ENCODE measurements at places on chromosomes 7 and 10. TPM values are rescaled to one million over a fixed set of nuclear protein-coding genes. Genes with fewer than 3 reads are reported as not detected.

DNA sequence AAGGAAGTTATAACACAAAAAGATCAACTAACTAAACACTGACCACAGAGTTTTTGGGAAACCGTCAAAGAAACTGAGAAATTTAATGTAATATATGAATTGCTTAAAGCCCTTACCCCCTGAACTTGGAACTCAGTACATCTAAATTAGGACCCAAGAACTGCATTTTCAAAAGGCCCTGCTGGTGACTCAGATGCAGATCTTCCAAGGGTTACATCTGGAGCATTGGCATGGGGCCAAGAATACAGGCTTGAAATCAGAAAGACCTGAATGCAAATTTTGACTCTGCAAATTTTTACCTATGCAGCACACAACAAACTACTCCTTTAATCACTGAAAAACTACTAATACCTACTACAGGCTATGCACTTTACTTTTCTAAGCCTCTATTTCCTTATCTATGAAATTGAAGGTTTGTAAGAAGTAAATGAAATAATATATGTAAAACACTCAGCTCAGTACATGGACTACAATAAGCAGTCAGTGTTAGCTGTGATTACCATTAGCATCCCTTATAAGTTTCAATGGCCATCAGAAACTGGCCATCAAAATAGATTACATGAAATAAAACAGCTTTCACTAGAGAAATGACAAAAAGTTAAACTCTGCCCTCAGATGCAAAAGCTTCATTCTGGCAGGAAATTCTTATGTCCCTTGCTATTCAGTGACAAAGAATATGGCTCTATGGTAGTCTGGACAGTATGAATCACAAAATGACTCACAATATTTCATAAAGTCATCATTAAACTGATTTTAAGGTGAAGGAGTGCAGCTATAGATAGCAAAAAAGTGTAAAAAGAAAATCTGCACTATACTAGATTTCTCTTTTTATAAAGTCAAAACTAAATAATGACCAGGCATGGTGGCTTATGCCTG is 43.6 kb downstream of the NSUN6 start:
- DNase-seq, result no peak

- no peak for DNase-seq
These were observed 165.4 kb upstream of the YAE1 start for GRCh38 chr7:39400836-39401235.

GRCh38 chr10:78703593-78703992 is 365.2 kb upstream of the ZMIZ1 start:
- DNase-seq, result no peak

DNA sequence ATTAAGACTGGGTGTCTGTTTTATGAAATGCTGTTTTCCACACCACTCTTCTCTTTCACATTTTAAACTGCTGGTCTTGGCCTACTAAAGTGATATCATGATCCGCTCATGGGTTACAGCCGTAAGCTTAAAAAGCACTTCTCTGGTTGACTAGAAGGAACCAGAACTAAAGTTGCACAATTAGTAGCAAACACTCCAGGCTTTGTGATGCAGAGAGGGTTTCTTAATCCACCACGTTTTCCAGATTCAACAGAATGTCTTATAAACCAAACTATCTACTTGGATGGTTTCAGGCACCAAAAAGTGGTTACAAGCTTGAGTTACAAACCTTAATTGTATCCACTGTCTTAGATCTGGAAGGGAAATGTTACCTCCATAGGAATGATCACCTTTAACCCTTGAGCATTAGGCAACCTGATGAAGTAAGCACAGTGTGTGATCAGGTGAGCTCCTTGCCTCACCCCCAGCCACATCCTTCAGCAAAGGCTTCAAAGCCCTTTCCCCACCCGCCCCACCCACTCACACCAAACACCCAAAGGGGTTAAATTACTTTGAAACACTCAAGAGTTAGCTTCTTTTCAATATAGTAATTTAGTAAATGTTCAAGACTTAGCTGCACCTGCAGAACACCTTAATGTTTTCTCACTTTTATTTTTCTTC is 3.5 kb downstream of the ELMO1 start:
- no peak for DNase-seq

GRCh38 chr7:157848508-157849340 is 511.9 kb downstream of the DNAJB6 start:
- no peak for DNase-seq

- no peak for DNase-seq
These were observed 119.0 kb upstream of the RHOBTB1 start for GRCh38 chr10:61063034-61063433.

DNA sequence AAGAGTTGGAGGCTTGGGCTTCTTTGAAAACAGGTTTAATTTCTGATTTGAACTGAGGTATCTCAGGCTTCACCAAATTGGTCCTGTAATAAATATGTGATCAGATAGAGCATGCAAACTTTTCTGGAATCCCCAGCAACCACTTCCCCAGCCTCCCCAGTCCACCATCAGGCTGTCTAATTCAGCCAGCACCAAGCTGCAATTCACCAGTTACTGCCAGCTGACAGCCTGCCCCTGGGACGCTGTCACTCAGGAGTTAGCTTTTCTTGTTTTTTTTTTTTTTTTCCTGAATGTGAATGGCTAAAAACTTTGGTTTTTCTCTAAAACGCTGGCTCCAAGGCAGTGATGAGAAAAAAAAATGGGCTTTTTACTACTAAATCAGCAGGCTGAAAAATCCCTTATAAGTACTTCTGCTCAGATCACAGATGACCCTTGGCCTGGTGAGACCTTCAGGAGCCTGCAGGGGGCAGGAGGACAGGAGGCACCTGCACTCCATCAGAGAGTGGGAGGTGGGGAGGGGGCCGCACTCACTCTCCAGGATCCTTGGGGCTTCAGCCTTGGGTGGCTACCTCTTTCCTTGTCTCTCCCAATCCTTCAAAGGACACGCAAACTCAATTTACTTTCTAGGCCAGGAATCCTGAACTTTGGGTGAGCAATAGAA is 349.4 kb downstream of the GATA3 start:
- no peak for DNase-seq

DNA sequence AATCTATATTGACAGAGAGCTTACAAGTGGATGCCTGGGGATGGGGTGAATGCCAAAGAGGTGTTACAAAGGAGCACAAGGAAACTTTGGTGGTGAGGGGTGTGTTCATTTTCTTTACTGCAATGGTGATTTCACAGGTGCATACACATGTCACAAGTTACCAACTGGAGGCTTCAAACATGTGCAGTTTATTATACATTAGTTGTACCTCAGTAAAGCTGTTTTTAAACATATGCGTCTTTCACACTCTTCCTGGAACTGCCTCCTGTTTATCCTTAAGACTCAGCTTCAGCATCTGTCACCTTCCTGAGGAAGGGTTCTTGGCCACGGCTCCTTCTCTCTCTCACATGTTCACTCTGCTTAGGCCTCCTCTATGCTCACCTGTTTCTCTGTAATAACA is 731.5 kb downstream of the PARD3 start:
- no peak for DNase-seq

- DNase-seq, result no peak
These were observed 136.5 kb upstream of the ETV1 start for GRCh38 chr7:14125998-14126397.

DNA sequence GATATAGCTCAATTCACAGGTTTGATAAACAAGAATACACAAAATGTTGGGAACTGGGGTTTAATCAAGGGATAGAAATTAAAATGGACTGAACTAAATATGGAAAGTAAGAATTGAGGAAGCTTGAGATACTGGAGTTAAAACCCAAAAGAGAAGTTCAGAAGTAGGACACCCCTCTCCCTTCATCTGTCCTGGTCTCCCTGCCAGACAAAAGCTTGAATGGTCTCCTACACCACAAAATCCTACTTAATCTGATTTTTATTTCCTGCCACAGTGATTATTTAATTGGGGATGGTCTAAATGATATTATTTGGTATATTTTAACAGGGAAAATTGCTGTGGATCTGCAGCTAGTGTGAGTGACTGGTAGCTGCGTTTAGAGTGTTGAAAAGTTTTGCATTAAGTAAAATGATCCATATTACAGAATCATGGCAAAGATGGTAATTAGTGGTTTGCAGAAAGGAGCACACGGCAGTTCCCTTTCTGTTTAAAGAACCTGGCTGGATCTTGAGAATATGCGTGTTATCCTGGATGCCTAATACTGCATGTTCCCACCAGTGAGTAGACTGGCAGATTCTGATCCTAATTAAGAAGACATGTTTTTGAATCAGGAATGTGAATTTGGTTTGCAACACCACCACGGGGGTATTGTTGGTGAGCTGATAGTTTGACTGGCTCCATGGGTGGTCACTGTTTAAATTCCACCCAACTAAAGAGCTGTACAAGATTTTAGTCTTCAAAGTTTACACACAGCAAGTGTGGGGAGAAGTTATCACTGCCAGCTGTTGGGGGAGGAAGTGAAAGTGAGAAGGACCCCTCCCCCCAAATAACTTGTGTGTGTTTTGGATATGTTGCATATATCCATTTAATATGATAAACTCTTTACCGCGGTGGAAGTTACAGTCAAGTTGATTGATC is 5.5 kb downstream of the RBM20 start:
- DNase-seq, result no peak

DNA sequence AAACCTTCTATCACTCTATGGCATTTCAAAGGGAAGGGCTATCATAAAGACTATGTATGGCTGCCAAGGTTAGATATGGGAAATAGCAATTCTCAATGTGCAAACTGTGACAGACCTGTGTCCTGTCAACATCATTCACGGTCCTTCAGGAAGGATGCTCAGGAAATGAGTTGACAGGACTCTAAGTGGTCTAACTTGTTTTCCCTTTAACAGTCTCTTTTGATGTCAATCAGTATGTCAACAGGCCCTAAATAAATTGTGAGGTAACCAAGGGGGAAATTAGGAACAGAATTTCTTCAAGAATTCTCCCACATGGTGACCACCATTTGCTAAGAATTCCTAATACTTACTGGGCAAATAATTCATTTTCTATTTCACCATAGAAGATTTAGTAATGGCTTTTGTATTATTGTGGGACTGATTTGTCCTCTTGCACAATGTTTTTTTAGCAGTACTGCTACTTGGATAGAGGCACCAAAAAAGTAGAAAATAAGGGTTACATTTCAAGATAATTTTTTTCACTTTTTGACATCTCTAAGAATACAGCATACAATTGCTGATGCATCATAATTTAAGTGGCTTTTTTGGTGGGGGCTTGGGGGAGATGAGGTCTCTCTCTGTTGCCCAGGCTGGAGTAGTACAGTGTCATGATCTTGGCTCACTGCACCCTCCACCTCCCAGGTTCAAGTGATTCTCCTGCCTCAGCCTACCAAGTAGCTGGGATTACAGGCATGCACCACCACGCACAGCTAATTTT is 275.8 kb downstream of the CACNA2D1 start:
- no peak for DNase-seq

DNA sequence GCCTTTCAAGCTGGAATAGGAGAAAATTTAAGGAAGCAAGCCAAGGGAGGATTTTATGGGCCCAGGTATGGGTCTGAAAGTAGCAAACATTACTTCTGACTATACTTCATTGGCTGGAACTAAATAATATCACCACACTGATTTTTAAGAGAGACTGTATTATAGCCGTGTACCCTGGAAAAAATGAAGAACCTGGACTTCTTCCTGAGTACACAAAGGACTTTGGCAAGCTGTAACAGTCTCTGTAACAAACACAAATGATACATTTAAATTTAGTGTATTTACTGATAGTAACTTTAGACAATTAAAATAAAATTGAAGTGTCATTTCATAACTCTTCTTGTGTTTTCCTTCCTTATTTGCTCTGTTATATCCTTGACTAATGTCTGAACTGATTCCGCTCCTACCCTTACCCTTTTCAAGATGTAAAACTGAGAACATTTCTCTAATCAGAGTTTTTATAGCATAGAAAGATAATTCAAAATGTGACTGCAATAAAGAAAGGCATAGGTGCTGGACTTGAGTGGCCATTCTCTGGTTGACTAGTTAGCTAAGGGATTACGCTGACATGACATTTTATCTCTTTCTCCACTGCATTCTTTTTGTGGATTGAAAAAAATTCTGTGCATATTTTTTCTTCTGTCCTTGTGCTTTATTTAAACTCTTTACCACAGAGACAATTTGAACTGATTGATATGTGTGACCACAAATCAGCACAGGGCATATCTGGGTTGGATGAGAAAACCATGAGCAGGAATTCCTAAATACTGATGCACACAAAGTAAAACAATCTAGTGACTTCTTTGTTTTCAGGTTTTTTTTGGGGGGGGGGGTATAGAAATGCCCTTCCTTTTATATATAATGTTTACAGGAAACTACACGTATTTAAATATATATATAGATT is 349.7 kb downstream of the MDFIC start:
- DNase-seq, result no peak

- peak; percentile 46 for DNase-seq
These were observed 27.4 kb upstream of the PCBD1 start for GRCh38 chr10:70915806-70916205.

DNA sequence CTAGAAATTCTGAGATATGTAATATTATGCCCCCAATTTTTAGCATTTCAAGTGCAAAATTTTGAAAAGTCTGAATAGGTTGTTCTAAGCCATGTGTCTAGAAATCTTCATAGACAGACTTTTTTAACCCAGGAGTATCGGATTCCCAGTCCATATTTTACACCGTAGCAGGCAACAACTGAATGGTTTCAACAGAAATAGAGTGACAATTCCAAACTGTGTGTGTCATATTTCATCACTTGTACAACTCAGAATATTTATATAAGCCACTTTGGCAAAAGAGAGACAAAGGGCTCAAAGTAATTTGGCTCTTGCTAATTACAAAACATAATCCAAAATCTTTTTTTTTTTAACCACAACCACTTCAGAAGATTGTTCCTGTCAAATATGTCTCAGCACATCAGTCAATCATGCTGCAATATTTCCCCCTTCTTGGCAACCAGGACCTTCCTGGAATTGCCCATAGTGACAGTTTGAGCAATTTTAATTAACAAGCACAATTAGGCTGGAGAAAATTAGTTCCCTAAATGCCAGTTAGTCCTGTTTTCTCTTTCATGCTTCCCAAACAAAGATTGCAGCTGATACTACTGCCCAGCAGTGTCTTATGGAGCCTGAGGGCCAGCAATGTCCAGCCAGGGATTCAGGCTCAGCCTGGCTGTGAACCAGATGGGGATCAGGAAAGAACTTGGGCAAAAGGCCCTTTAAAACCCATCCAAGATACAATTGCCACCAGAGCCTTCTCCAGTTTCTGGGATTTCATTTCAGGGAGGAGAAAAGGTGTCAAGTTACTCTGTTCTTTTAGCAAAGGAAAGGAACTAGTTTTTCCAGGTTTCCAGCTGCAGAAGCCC is 533.3 kb upstream of the GHITM start:
- DNase-seq, result no peak

GRCh38 chr7:97470726-97471125 is 261.2 kb upstream of the TAC1 start:
- no peak for DNase-seq

CFAP58 gene
- 3.1 TPM for total RNA-seq

CRTAC1 gene
- total RNA-seq, result 8.6 TPM

ATG9B gene
- total RNA-seq, result not detected

MOGAT3 gene
- not detected for total RNA-seq

ORAI2 gene
- total RNA-seq, result 3.6 TPM

Data from heart left ventricle (tissue), 16 donors.